ENCODE measurements at places on chromosomes 11 and 22. TPM values are rescaled to one million over a fixed set of nuclear protein-coding genes. Genes with fewer than 3 reads are reported as not detected.
A peak's percentile ranks its signal among the peaks of the same experiment; 100 is the strongest.

The PIWIL4 gene
- total RNA-seq, result 0.34 TPM

- no peaks in the 10 kb centered on the region for H3K27me3 ChIP-seq
- no peaks in the 10 kb centered on the region for H3K36me3 ChIP-seq
- no peak overlapping the region for H3K27ac ChIP-seq
These were observed 46.2 kb downstream of the SHANK2 start for GRCh38 chr11:71206186-71206585.

DNA sequence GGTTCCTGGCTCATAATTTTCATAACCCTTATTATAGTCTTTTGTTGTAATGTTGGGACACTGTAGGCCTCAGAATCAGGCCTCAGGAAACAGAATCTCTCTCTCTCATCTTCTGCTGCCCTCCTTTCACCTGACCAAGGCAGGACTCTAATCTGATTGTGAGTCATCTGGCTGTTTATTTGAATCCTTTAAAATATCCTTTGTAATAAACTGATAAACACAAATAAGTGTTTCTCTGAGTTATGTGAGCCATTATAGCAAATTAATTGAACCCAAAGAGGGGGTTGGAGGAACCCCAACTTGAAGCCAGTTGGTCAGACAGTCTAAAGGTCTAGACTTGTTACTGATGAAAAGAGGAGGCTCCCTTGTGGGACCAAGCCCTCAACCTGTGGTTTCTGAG is 30.6 kb downstream of the ACER3 start:
- no peaks in the 10 kb centered on the region for H3K36me3 ChIP-seq
- H3K27ac ChIP-seq, result no peak overlapping the region
- no peak for DNase-seq
- no peak overlapping the region for H3K4me3 ChIP-seq

DNA sequence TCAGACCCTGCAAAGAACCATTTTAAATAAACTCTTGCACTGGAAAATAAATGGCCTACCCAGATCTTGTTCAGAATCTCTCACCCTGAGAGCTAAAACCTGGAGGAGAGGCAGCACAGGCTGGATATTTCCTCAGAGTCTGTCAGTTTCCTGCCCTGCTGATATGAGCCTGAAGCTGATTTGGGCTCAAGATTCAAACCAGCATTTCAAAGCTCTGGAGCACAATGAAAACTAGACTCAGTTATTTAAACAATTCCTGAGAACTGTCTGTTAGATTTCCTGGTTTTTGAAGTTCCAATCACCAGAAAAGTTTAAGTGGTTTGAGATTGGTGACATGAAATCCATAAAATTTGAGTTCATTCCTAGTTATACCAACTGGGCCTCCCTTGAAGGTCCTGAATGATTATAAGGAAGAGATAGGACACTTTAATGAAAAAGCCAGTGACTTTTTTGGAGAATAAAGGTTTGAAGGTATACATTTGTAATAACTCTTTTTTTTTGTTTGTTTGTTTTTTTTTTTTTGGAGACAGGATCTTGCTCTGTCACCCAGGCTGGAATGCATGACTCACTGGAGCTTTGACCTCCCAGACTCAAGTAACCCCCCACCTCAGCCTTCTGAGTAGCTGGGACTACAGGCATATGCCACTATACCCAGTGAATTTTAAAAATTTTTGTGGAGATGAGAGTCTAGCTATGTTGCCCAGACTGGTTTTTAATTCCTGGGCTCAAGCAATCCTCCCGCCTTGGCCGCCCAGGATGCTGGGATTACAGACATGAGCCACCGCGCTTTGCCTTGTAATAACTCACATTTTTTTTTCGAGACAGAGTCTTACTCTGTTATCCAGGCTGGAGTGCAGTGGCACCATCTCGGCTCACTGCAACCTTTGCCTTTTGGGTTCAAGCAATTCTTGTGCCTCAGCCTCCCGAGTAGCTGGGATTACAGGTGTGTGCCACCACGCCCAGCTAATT is 8.0 kb upstream of the ESAM start:
- H3K27ac ChIP-seq, result peak overlapping the region; percentile 75
- no peaks in the 10 kb centered on the region for H3K36me3 ChIP-seq
- no peaks in the 10 kb centered on the region for H3K27me3 ChIP-seq
- H3K4me3 ChIP-seq, result no peak overlapping the region
- peaks cover 49% of the 10 kb centered on the region for H3K4me1 ChIP-seq

GRCh38 chr11:26276798-26277424 is 55.0 kb upstream of the ANO3 start:
- H3K27ac ChIP-seq, result no peak overlapping the region
- no peaks in the 10 kb centered on the region for H3K36me3 ChIP-seq
- no peak overlapping the region for H3K4me3 ChIP-seq
- DNase-seq, result peak; percentile 21

DNA sequence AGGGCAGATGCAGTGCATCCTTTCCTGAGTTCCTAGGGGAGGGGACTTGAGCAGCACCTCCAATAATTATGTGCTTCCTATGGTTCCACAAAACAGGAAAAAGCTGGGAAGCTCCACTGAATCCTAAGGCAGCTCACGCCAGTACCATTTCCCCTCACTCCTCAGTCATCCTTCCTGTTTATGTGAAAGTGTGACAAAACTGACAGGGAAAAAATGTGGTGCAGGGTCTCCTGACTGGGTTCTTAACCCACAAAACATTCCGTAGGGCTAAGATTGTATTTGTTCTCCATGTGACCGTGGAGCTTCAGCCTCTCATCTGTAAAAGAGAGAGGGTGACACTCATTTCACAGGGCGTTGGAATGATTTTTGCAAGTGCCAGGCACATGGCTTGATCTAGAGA is 12.2 kb upstream of the LYVE1 start:
- no peak overlapping the region for H3K4me3 ChIP-seq
- H3K36me3 ChIP-seq, result no peaks in the 10 kb centered on the region
- H3K4me1 ChIP-seq, result peaks cover 37% of the 10 kb centered on the region
- H3K27ac ChIP-seq, result no peak overlapping the region

DNA sequence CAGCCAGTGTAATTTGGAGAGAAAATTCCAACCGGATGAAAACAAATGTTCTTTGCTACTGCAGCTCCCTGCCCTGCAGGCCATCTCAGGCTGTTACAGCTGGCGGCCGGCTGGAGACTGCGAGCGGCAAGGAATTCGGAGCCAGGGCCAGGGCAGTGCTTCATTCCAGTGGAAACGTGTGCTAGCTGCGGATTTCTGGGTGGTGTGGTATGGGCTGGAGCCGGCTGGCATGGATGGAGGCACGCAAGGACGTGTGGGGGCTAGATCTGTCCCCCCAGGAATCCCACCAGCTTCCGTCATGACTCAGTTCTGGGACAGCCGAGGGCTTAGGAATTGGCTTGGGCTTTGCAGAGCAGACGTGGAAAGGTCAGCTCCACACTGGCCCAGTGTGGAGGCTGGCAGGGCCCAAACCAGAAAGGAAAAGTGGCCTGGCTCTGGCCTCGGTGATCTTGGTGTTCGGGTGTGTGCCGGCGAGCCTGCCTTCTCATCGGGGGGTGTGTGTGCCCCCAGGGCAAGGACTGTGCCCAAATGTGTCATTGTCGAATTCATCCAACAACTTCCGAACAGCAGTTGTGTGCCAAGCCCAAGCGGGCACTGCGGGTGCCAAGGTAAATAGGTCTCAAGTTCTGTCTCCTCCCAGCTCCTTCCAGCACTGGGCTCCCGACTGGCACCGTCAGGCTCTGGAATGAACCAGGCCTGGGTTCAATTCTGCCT is 48.1 kb upstream of the SHISAL1 start:
- H3K27me3 ChIP-seq, result 0 out of 2 replicates have a peak, but pooled peaks cover under 1% of the 10 kb centered on the region
- H3K27ac ChIP-seq, result no peak overlapping the region
- DNase-seq, result no peak

GRCh38 chr11:66070604-66071380 is 720 bp downstream of the PACS1 start:
- DNase-seq, result no peak
- H3K27ac ChIP-seq, result peak overlapping the region; percentile 89
- H3K36me3 ChIP-seq, result peaks cover 29% of the 10 kb centered on the region
- H3K4me1 ChIP-seq, result peaks cover 10% of the 10 kb centered on the region
- H3K27me3 ChIP-seq, result no peaks in the 10 kb centered on the region

- H3K27ac ChIP-seq, result no peak overlapping the region
- H3K4me3 ChIP-seq, result no peak overlapping the region
- no peak for DNase-seq
These were observed 843.4 kb downstream of the TBC1D22A start for GRCh38 chr22:47605886-47606285.

All from HCT116 (cell line).